ENCODE measurements at places on chromosomes 5 and 9.

DNA sequence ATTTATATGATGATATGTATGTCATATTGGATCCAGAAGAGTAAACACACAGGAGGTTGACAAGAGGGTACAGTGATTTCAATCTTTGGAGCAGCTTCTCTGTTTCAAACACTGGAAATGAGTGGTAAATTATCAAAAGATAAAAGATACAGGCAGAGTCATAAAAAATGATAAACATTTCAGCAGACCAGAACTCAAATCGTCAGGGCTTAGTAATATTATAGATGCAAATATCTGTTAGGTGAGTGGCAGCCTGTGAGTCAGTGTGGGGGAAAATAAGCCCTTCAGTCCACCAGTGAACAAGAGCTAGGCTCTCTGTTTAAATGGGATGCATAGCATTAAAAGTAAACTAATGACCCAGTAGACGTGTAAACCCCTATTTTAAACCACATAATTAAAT, 1378.1 kb downstream of the EFNA5 start:
- no peak for DNase-seq

GRCh38 chr5:144329681-144330080, 159.0 kb downstream of the KCTD16 start:
- DNase-seq = no peak

GRCh38 chr9:136363949-136364748, 605 bp upstream of the DNLZ start:
- no peak for DNase-seq

DNA sequence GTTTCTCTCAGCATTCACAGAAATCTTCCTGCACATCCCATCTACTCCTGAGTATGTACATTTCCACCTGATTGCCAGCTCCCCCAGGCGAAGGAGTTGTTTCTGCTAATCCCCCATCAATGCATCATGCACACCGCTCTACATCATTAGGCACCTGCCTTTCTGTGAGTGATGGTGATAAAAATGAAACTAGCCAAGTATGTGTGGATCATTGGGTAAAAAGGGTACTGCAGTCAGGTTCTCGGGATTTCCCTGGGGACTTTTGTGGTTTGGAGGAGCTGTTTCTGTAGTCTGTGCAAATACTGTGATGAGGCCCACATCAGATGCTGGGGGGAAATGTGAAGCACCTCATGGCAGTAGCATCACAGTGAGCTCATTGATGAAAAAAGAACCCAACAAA, 30.4 kb downstream of the CAMK4 start:
- peak; percentile 69 for DNase-seq

- DNase-seq = no peak
Measured at GRCh38 chr5:74389531-74390305, 250.8 kb downstream of the ENC1 start.

DNA sequence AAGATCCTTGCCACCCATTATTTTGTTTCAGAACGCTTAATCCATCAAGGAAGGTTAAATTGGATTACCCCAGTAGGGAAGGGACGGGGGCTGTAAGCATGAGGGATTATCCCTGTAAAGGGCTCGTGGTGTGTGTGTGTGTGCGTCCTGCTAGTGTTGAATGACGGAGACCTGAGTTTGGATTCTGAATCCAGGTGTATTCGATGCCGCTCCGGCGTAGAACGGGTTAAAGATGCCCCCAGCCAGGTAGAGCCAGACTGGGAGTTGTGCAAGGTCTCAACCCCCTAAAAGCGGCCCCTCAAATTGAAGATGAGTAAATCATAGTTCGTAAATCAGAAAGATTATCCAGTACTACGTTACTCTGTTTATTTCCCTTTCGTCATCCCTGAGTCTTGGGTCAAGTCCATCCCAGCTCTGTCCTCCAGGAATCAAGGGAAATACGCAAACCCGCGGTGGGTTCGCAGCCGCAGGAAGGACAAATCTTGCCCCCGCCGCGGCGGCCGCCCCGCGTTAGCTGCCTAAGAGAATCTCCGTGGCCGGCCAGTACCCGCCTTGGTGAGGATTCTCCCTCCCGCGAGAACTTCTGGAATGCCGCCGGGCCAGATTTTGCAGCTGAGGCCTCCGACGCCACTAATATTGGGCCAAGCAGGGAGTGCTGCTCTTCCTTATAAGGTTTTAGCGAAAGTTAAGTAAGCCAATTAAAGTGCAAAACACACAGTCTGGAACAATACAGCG, 586 bp upstream of the MTAP start:
- peak; percentile 35 for DNase-seq

DNA sequence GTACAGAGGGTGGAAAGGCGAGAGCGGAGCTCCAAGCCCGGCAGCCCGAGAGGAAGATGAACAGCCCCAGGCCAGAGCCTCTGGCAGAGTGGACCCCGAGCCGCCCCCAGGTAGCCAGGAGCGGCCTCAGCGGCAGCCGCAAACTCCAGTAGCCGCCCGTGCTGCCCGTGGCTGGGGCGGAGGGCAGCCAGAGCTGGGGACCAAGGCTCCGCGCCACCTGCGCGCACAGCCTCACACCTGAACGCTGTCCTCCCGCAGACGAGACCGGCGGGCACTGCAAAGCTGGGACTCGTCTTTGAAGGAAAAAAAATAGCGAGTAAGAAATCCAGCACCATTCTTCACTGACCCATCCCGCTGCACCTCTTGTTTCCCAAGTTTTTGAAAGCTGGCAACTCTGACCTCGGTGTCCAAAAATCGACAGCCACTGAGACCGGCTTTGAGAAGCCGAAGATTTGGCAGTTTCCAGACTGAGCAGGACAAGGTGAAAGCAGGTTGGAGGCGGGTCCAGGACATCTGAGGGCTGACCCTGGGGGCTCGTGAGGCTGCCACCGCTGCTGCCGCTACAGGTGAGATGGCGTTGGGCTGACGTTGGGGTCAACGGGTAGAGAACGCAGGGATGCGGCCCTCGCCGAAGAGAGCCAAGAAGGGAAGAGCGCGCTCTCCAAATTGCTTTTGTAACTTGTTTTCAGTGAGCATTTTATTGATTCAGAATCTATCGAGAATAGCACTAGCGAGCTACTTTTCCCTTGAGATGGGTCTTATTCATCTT, at the start of gene PTGER4:
Gene PTGER4, plus strand, starts transcription at position 3 of the 769 bp plus-strand sequence. CDS start 1,079 bp downstream, outside the sequence.
- DNase-seq = peak; percentile 49

DNA sequence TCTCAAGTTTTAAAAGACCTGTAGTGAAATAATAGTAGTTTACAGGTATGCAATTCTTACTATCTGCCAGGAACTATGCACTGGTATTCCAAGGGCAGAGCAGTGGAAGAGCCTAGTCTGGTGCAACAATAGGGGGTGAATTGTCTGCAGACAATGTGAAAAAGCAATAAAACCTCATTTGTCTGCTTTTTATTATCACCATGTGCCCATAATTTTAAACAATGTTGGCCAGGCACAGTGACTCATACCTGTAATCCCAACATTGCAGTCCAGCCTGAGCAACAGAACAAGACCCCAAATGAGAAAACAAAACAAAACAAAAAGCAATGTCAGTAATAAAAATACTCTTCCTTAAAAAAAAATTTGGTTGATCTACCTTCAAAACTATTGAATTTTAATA, 12.2 kb upstream of the SLC44A1 start:
- no peak for DNase-seq

- no peak for DNase-seq
Measured at GRCh38 chr5:60379907-60380306, 320.1 kb downstream of the DEPDC1B start.

DNA sequence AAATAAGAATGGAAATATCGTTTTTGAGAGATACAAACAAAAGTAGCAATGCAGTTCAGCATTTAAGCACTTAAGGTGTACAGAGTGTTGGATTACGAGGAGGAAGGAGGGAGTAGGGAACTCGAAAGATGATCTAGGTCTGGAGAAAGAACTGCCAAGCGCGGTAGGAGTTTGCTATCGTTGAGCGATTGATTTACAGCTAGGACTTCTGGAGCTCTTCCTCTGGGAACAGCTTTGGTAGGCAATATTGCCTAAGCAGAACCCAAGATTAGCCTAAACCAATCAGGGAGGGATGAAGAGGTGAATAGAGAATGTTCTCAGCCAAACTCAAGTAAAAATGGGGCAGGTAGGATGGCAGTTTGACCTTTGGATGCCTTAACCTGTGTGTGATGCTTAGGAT, 965 bp downstream of the CLTA start:
- no peak for DNase-seq

DNA sequence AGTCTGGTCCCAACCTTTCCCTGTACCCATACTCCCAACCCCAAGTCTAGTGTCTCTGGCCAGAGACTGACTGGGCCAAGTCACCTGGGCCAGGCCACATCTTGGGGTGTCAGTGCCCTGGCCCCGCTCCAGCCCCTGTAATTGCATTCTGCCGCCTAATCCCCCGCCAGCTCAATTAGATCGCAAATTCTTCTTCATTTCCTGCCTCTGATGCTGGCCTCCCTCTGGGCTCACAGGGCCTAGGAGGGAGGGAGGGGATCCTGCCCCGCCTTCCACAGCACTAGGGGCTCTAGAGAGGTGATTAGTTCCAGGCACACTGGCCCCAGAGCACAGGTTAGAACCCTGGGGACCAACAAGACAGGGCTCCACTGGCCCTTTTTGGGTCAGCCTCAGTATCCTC, 5.5 kb downstream of the CXXC5 start:
- DNase-seq = no peak

DNA sequence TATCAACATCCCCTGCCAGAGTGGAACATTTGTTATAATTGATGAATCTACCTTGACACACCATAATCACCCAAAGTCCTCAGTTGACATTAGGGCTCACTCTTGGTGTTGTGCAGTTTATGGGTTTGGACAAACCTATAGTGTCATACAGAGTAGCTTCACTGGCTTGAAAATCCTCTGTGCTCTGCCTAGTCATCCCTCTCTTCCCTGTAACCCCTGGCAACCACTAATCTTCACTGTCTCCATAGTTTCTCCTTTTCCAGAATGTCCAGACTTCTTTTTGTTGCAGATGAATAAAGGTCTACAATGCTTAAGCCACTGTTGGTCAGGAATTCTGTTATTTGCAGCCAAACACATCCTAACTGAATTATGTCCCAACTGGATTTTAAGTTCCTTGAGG, 22.5 kb upstream of the SUB1 start:
- DNase-seq = no peak
